ENCODE measurements at places on chromosomes 3 and 15.

DNA sequence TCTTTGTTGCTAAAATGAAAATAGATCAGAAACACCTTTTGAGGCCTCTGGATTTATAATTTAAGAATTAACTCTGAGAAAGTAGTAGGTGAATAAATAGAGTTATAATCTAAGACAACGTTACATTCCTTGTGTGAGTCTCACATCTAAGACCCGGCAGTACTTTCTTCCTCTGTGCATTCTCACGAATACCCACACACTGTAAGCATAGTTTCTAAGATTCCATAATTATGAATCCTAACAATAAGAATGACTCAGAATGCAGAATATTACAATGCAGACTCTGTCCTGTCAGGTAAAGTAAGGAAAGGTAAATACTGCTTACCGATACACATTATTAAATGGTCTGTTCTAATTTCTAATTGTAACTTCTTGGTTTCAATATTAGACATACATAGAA lies 257.7 kb upstream of the CNTN6 start:
- no peak for DNase-seq

DNA sequence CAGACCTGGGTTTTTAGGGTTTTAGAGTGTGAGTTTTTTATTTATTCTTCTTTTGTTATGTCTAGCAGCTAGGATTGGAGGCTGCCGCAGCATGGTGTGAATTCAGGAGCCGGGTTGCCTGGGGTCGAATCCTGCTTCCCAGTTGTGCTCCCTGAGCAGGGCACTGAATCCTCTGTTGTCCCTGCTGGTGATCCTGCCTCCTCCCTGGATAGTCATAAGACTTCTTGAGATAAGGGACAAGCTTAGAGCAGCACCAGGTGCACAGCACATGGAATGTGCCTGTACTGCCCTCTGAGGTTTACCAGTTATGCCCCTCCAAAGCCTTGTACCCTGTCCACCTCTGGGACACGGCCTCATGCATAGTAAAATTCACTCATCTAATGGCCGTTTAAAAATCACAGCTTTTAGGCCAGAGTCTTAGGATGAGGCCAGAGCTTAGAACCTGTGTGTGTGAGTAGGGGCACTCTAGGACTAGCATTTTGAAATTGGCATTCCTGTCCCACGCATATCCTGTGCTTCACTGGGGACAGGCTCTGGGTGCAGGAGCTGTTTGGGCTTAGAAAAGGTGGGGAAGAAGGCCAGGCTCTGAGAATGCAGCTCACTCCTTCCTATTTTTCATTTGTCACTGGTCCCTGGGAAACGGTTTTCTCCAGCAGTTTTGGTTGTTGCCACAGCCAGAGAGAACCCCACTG lies 47.7 kb downstream of the CHCHD6 start:
- no peak for DNase-seq

DNA sequence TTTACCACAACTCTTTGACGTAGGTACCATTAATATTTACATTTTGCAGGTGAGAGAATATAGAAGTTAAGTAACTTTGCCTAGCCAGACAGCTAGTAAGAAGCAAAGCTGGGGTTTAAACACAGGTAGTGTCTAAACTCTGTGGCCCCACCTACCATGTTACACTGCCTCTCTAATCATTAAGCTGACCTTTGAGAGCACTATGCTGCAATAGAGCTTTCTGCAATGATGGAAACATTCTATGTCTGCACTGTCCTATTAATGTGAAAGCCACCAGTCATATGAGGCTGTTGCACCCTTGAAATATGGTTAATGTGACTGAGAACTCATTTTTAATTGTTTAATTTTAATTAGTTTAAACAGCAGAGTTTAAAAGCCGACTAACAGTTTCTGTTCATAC lies 6.3 kb upstream of the RARB start:
- DNase-seq = no peak

- peak; percentile 23 for DNase-seq
Measured at GRCh38 chr15:76903251-76903681, 1.9 kb downstream of the SCAPER start.

DNA sequence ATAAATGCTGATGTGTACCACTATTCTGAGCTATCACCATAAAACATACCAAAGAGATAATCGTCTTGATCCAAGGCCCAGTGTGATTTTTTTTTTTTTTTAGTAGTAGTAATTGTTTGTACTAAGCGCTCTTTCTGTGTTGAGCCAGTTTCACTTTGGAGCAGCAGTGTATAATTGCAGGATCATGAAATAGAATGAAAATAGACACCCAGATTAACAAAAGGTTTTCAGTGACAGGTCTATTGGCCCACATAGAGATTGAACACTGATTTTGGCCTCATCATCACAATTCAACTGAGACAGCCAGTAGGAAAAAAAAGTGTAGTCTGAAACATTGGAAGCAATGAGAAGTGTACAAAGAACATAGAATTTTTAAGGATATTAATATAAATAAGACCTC lies 749.8 kb downstream of the NAALADL2 start:
- DNase-seq = no peak

- DNase-seq = no peak
Measured at GRCh38 chr15:71456362-71456761, 341.1 kb downstream of the THSD4 start.

DNA sequence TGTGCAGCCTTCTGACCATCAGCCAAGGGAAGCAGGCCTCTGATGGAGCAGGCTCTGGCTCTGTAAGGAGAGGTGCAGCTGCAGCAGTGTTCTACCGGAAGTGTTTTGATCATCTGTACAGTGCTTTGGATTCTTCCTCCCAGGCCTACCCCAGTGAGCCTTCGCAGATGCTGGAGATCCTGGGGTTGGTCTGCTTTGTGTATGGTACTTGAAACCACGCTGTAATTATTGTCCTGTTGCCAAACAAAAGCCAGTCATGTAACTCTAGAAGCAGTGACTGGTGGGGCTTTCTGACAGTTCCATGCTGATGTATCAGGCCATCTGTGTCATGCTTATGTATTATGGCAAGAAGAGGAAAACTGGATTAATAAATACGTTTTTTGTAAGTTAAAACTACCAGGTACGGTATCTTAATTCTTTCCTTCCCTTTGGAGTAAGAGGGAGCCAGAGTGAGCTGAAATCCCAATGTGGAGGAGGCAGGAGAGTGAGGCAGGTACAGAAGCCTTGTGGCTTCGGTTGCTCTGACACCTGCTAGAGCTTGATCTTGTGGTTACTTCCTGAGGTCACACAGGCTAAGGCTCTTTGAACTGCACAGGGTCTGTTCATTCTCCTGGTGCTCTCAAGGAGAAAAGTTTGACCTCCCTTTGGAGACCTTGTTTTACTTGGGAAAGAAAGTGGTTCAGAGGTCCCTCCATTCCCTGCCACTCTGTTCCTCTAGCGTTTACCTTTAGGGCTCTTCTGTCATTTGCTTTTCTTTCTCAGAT lies 3.7 kb downstream of the TMEM42 start:
- DNase-seq = no peak

DNA sequence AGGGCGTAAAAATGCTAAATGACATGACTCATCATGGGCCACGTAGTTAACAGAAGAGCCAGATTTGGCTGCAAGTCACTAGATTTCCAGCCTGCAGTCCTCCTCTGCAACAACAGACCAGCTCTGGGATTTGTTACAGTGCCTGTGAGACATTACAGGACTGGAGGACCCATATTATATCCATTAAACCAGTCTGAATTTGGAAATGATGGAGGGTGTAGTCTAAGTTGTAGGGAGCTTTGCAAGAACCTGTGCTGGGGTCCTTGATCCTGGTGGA lies 10.8 kb downstream of the ZNF774 start:
- DNase-seq = peak; percentile 50

- no peak for DNase-seq
Measured at GRCh38 chr15:75349851-75350588, 3.2 kb downstream of the NEIL1 start.

DNA sequence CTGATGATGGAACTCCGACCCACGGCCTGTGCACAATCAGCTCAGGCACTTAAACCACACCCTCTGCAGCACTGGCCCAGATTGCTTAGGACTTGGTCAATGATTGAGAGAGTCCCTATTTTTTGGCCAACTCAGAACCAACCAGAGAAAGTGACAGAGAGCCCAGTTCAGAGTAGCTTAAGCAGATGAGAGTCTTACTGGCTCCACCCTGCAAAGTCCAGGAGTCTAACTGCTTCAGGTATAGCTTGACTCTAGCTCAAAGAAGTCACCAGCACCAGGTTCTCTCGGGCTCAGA lies 20.1 kb downstream of the SLC6A20 start:
- DNase-seq = no peak

GRCh38 chr15:90680371-90680935 lies 36.7 kb upstream of the BLM start:
- DNase-seq = no peak

GRCh38 chr3:190618330-190619030 lies 104.6 kb downstream of the IL1RAP start:
- DNase-seq = no peak

DNA sequence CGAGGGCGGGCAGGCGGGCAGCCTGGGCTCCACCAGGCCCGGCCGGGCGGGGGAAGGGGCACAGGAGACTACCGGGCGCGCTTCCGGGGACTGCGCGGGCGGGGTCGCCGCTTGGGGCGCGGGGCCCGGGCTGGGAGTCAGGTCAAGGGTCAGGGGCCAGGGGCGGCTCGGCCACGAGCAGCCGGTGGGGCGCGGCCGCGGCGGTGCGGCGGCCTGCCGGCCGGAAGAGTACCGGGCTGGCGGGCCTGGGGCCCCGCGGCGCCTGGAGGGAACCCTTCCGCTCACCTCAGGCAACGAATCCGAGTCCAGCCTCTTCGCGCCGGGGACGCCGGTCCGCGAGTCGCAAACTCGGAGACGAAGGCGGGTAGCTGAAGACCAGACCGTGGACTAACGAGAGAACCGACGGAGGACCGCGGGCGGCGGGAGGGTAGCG lies 225 bp downstream of the RHOA start:
- peak; percentile 33 for DNase-seq

DNA sequence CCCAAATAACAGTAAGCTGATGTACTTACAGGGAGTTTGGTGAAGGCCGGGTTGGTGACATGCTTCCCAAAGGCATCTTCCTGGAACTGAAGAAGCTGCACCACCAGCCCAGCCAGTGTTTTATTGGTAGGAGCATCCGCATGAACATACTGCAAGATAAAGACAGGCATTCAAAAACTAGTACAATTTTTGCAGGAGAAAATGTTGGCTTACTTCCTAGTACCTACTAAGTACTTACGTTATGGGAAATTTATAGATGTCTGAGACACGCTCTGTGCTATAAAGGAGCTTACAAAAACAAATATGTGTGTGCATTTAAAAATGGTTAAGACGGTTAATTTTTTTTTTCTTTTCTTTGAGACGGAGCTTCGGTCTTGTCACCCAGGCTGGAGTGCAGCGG lies 8.9 kb downstream of the SMARCC1 start:
- DNase-seq = no peak

GRCh38 chr3:11385326-11385725 lies 113.1 kb downstream of the ATG7 start:
- DNase-seq = no peak

GRCh38 chr3:189144645-189145044 lies 27.1 kb upstream of the TPRG1 start:
- DNase-seq = no peak

- no peak for DNase-seq
Measured at GRCh38 chr3:15728766-15729165, 69.0 kb downstream of the ANKRD28 start.

- DNase-seq = no peak
Measured at GRCh38 chr3:117645561-117646242, 936.1 kb downstream of the TUSC7 start.

GRCh38 chr3:59440285-59441028 lies 390.6 kb upstream of the CFAP20DC start:
- DNase-seq = no peak
